ENCODE measurements at places on chromosomes 1 and 21.

DNA sequence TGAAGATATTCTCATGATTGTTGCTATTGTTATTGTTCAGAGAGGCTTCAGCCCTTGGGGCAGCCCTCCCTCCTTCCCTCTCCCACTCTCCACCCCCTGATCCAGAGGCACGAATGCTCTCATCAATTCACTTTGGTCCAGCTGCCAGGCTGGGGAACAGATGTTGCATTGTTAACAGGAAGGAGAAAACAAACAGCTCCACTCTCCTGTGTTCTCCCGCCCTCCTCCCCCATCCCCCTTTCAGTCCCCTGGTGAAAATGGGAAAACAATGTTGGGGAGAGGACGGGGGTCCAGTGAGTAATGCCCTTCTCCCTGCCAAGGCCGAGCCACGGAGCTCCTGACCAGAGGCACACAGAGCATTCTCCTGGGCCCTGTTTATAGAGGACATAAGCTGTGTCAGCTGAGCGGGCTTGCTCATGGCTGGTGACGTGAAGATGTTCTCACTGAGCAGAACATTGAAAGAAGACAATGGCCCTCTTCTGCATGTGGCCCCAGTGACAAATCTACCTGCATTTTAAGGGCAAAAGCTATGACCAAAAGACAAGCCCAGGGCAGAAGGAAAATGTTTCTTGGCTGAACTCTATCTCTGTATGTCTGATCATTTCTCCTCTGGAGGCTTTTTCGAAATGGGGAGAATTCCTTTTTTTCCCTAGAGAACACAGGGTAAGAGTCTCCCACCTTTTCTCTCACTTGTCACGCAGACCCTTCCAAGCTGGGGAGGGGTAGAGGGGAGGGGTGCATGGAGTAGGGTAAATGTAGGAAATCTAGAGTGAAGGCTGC lies 111.7 kb downstream of the GLUL start:
- DNase-seq = no peak

DNA sequence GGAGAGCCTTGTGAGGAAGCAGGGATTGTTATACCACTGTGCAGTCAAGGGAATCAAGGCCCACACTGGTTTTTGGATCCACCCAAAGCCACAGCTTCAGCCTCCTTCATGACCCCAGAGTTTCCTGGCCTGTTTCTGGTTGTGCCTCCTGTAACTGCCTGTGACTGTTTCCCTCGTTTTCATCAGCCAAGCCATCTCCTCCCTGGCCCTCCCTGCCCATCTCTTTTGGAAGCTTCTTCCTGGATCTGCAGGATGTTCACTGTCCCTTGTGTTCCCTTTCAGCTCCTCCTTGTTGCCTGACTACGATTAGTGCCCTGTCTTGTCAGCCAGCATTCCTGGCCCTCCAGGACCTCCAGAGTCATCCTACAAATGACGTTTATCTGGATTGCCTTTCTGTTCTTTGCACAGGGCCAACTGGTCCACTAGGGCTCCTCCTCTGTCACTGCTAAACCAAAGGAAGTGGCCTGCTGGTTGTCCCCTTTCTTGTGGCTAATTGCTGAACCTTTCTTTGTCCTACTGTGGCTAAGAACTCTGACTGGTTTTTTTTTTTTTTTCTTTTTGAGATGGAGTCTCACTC lies 17.9 kb downstream of the SFT2D2 start:
- DNase-seq = no peak

GRCh38 chr1:213295860-213296259 lies 244.8 kb downstream of the RPS6KC1 start:
- no peak for DNase-seq

DNA sequence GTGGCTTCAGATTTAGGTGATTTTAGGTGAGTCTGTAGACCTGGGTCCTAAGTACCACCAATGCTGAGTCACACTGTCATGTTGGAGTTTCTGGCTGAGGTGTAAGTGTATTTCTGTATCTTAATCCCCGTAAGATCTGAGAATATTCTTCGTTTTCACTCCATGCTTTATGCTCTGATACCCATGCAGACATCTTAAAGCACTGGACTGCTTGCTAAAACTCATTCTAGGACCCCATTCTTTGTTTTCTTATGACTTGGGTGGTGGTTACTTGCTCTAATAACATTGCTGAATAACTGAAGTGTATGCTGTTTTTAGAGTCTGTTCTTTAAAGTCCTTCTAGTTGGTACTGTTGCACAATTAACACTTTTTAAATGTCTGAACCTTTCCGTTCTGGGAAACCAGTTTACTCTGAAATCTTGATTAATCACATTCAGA lies 36.6 kb downstream of the CDC42 start:
- DNase-seq = no peak

GRCh38 chr1:15261155-15262002 lies 14.4 kb downstream of the FHAD1 start:
- no peak for DNase-seq
